ENCODE measurements at places on chromosomes 6 and 20.

- no peak for DNase-seq
These were observed 111.9 kb downstream of the JARID2 start for GRCh38 chr6:15357782-15358181.

DNA sequence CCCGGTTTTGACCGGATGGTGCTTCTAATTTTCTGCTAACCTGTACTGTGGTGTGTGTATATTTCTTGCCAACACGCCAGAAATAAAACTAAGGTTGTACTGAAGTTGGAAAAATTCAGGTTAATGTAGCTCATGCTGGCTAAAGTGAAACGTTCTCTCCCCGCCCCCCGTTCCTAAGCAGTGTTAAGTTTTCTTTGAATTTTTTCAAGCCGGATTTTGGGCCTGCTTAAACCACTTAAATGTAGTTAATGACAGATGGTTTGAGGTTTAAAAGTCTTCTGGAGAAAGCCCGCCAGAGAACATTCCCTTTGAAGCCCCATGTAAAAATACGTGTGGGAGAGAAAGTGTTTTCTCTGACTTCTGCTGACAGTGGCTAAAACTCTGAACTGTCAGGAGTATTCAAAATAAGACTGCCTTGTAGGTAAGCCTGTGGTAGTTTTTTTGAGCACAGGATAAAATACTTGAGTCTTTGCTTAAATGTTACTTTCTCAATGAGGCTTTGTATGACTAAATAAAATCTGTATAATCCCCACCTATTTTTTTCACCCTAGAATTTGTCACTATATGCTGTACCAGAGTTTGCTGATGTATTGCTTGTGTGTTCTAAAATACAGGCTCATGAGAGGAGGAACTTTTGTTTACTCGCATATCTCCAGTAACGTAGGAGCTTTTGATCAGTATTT is 101.3 kb downstream of the OR2B2 start:
- no peak for DNase-seq

DNA sequence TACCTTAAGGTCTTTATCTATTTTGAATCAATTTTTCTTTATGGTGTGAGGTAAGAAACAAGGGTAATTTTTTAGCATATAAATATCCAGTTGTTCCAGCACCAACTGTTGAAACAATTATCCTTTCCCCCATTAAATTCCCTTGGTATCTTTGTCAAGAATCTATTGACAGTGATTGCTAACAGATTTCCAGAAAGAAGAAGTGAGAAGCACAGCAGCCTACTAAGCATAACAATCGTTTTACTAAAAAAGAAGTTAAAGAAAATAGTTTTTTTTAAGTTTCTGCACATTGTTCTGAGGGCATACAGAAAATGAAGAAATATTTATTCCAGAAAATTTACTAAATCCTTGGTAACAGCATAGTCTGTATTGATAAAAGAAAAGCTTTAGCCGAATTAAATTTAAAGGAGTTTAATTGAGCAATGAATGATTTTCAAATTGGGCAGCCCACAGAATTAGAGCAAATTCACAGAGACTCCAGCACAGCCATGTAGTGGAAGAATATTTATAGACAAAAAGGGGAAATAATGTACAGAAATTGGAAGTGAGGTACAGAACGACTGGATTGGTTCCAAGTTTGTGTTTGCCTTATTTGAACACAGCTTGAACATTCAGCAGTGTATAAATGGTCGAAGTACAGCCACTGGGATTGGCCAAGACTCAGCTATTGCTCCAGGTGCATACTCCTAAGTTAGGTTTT is 97.9 kb upstream of the UST start:
- no peak for DNase-seq

DNA sequence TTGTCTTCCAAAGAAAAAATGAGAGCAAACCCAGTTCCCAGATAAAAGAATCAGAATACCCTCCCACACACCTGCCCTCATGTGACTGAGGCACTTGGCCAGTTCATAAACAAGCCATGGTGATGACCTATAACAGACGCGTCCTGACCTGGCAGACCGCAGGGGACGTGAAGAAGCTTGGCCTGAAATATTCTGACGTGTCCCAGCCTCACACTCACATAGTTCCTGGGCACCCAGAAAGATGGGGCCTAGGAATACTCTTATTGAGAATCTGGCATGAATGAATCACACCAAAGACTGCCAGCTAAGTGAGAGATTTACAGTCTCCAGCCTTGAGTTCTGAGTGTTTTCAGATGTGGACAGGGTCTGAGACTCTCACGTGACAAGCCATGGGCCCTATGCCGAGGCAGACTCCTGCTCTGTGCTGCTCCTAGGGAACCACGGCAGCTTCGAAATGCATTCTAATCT is 17.2 kb upstream of the MAP3K4 start:
- DNase-seq, result no peak

- no peak for DNase-seq
These were observed 154.6 kb downstream of the PDE10A start for GRCh38 chr6:165508321-165508869.

DNA sequence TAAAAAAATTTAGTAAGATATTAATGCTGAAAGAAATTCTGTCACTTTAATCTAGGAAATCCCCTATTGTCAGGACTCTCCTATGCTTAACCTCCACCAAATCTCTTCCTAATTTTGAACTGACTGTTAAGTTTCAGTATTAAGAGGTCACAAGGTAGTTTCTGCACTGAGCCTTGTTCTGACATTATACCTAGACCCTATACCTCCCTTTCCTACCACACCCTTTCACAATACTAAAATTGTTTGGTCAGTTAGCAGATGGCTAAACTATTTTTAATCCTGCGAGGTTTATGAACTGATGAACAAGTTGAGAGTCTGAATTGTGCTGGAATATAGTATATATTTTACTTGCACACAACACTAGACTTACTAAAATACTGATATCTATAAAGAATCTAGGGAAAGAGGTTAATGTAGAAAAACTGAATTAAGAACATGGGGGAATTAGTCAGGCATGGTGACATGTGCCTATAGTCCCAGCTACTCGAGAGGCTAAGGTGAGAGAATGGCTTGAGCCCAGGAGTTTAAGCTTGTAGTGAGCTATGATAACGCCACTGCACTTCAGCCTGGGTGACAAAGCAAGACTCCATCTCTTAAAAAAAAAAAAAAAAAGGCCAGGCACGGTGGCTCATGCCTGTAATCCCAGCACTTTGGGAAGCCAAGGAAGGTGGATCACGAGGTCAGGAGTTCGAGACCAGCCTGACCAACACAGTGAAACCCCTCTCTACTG is 51.5 kb downstream of the HBS1L start:
- DNase-seq, result no peak

- DNase-seq, result no peak
These were observed 9.8 kb downstream of the PGM3 start for GRCh38 chr6:83183082-83183828.

DNA sequence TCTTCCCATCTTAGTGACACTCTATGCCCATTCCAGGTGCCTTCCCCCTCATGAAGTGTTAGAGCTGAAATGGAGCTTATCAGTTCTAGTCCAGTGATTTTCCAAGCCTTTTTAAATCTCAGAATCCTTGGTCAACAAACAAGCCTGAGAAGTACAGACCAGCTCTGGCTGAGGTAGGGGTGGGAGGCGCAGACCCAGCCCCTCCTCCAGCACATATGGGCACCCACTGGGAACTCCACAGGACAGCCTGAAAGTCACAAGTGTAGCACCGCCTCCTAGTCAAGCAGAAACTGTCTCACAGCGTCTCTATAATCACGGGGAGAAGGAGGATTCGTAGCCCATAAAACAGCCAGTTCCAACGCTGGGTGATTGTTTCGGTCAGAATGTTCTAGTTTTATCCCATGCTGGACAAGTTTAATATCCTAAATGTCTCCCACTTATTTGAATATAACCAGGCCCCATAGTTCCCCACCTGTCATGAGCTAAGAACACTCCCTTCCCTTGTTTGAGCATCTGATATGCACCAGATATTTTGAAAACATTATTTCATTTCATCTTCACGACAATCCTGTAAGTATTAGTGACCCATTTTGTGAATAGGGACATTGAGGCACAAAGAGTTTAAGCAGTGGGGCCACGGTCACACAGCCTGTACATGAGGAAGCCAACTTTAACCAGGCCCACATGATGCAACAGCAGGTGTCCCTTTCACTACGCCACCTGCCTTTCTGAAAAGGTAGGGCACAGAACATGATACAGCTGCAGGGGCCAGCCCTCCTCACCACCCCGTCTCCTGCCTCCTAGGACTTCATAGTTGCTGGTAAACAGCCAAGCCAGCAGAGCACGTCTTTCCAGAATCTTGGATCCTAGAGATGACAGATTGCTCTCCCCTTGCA is 40.1 kb downstream of the TRAF3IP2 start:
- DNase-seq, result no peak

GRCh38 chr6:159045801-159046200 is 1.0 kb upstream of the TAGAP start:
- DNase-seq, result no peak

DNA sequence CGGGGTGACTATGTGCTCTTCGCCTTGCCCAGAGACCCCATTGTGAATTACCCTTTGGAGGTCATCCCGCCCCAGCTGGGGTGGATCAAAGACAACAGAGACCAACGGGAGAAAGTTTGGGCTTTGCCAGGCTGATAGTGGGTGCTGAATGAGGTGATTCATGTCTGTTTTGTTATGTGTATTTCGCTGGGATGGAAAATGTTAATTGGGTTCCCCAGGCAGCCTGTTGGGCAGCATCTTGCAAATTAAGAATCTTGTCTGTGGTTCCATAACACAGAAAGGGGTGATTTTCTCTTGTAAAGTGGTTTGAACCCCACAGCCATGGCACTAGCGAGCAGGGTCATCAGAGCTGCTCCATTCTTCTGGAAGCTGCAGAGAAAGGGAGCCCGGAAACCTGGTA is 63.1 kb upstream of the UNC93A start:
- no peak for DNase-seq

DNA sequence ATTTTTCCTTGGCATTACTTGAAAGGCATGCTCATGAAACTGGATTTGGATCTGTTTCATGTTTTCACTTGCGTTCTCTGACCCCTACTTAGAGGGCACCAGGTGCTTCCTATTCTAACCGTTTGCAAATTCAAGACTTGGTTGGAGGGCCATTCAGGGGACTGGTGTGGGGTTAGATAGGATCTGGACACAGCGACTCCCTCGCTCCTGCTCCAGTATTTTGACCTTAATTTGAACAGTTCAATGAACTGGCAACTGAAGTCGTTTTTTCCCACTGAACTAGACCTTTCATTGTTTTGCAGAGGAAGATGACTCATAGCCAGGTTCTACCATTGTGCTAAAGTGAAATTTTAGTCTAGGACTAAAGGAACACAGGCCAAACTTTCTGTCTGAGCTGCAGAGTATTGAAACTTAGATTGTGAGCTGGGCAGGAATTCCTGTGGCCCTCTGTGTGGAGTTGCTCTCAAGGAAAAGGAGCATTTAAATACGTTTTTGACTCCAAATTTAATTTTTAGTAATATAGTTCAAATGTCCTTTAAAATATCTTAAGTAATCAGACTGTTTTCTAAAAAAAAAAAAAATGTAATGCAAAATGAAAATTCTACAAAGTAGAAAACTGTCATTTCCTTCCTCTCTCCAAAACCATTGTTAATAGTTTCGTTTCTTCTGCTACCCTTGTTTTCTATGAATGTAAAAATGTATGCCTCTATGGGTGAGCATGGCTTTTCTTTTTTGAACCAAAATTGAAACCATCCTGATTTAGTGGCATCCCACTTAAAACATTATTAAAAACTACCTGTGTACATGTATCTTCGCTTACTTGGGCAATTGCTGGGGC is 64.8 kb downstream of the UTRN start:
- no peak for DNase-seq

GRCh38 chr20:58675641-58676040 is 17.0 kb upstream of the NPEPL1 start:
- no peak for DNase-seq

GRCh38 chr6:11769811-11770545 is 8.6 kb downstream of the ADTRP start:
- no peak for DNase-seq

DNA sequence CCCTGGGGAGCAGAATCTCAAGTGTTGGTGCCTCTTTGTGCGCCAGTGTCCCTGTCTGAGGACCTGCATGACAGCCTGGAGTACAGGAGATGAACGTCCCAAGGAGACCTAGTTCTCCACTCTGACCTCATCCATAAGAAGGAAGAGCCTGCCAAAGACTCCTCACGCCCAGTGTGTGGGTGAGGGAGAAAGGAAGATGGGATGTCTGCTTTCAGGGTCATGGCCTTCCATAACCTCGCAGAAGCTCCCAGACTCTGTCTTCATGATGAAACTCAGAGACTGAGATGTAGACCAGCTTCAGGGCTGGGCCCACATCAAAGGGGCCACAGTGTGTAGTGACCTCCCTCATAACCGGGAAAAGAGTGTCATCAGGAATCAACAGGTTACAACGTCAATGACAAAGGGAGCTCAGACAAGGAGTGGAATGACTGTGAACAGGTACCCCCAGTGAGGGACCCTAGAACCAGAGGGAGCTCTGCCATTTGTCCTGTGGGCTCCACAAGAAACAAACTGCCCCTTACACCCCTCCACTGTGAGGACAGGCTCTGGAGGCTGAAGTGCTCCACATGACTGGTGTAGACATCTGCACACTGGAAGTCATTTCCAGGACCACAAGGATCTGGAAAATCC is 8.1 kb downstream of the HLA-DQB1 start:
- DNase-seq, result no peak

DNA sequence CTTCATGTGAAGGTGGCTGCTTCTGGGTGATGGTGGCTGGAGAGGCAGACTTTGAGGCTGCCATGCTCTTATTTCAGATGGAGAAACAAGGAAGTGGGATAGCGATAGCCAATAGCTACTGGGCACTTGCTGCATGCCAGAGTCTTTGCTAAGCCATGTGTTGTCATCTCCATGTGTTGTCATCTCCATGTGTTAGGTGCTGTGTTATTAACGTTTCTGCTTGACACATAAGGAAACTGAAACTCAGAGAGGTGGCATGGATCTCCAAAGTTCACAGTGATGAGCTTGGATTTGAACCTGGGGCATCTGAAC is 16.9 kb downstream of the KIAA1755 start:
- no peak for DNase-seq

DNA sequence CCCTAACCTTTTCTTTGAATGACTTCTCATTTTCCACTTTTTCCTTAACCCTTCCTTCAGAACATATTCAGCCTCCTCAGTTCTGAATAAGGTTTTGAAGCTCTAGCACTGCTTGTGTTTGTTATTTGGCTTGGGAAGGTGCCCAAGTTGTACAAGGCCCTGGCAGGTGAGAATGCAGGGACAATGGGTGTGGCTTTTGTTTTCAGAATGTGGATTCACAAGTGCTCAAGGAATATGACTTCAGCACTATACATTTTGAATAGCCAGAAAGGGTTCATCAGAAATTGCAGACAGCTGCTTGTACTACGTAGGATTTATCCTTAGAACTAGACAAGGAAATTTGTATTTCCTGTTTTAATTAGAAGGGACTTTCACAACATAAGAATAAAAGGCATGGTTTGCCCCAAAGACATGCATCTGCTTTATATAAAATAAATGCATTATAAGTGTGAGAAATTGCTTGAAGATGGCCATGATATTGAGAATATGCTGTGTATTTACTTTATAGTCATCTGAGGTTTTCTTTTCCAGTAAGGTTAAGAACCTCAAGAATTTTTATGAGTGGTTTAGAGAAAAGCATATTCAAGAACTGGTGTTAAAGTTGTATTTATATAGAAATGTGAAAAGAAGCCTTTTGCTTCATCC is 29.3 kb upstream of the PRDM1 start:
- DNase-seq, result no peak

All from activated CD8-positive, alpha-beta memory T cell treated with anti-CD3 and anti-CD28 coated beads, Interleukin-2, amount 50 U/mL, for 4 hours (primary cell).